ENCODE measurements at places on chromosomes 13 and 19.

DNA sequence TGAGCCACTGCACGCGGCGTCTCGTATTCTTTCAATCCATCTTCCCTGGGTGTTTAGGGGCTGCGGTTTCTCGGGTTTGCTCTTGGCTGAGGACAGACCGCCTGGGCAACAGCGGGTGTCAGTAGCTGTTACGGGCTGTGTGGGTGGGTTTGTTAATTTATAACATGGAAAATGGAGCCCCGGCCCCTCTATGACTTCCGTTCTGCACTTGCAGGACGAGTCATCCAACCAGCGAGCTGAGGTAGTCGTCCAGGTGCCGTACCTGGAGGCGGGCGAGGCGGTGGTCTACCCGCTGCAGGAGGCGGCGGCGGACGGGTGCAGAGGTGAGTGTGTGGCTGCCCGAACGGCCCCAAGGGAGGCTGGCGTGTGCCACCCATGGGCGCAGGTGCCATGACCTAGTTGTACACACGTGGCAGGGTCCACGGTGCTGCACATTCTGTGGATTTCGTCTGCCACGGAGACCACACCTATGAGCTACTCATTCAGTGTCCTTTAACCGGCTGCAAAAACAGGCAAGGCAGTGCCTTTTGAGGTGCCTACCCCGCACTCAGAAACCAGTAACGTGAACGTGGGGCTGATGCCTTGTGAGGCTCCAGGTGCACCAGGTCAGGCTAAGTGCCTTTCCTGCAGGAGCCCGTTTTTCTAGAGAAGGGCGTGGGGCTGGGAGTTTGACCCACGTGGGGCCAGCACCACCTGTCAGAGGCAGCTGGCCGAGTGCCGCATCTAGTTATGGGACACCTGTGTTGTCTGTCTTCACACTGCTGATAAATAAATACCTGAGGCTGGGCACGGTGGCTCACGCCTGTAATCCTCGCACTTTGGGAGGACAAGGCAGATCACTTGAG lies 10.9 kb downstream of the POLR2E start:
- no peak for DNase-seq

GRCh38 chr13:22589880-22590279 lies 590.9 kb upstream of the SGCG start:
- DNase-seq, result no peak

- no peak for DNase-seq
These were observed 428.2 kb upstream of the KLF12 start for GRCh38 chr13:74562381-74562780.

DNA sequence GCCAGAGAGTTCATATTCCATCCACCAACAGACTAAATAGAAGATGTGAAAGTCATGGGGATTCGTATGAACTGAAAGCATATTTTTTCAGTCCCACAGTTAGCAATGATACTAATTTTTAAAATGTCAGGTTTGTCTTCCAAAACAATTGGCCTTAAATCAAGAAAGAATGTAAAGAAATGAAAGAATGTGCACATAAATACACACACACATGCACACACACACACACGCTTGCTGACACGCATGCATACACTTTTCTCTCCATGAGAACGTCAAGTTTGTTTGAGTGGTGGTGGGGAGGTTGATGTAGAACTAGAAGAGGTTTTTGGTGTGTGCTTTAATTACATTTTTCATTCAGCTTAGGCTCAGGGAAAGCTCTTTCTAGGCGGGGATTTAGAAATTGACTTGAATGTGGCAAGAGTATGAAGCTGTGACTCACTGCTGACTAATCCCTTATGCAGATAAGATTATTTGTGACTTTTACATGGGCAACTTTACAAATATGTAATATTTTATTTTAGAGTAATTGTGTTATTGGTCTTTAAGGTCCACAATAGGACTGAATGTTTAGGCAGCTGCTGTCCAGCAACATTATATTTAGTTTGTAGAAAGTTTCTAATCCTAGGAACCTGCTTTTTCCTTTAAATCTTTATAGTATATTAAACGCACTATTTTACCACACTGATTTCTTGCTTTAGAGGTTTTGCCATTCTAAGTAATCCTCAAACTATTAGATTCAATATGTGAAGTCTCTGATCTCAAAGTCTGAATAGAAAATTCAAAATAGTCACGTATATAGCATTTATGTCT lies 18.8 kb downstream of the FLT1 start:
- no peak for DNase-seq

GRCh38 chr19:5448374-5448773 lies 6.8 kb upstream of the ZNRF4 start:
- no peak for DNase-seq

- DNase-seq, result no peak
These were observed 331.3 kb downstream of the UQCRFS1 start for GRCh38 chr19:28881616-28882015.

DNA sequence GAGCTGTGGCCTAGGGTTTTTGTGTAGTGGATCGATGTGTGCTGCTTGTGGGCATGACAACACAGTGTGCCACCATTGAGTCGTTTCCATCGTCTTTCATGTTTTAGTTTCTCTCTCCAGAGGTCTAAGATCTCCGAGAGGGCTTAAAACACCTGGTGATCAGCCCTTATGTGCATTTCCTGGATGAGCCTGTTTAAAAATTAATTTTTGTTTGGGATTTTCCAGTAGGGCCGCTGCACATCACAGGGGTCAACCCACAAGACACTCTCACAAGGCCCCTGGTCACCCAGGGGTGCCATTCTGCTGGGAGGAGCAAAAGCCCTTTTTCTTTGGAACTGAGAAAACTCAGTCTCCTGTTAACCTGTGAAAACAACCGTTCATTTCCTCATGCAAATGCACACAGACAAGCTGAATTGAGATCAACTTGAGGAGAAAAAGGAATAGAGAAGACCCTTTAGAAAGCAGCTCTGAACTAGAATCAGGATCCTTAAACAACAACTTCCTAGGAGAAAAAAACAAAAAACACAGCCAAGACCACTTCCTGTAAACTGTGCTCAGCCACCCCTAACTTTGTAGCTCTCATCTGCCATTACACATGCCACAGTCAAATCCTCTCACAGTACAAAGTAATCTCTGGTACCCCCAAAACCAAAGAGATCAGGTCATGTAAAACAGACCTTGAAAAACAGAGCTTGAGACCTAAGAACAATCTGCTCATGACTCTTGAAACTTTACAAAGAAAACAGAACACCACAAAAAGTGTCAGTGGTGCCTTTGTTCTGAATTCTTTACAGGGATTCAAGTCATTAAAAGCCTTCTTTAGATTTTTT lies 8.3 kb upstream of the MTRF1 start:
- peak; percentile 41 for DNase-seq

- DNase-seq, result no peak
These were observed 53.0 kb downstream of the ZAR1L start for GRCh38 chr13:32262165-32262564.

GRCh38 chr19:50008532-50008931 lies 16.6 kb downstream of the VRK3 start:
- DNase-seq, result no peak

- no peak for DNase-seq
These were observed 249.3 kb upstream of the HTR2A start for GRCh38 chr13:47146136-47146535.

DNA sequence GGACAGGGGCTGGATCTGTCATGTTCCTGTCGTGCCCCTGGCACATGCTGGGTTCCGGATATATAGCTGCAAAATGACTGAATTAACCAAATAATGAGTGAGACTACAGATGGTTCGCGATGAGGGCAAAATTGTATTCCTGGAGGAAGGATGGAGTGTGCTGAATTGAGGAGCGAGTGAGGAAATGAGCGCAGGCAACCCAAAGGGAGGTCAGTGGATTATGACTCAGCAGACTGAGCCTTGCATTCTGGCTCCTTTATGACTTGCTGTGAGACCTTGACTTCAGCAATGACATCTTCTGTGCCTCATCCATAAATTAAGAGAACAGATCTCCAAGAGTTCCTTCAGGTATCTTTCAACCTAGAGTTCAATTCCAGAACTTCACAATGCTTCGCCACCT lies 115.0 kb upstream of the CLDN10 start:
- DNase-seq, result no peak

DNA sequence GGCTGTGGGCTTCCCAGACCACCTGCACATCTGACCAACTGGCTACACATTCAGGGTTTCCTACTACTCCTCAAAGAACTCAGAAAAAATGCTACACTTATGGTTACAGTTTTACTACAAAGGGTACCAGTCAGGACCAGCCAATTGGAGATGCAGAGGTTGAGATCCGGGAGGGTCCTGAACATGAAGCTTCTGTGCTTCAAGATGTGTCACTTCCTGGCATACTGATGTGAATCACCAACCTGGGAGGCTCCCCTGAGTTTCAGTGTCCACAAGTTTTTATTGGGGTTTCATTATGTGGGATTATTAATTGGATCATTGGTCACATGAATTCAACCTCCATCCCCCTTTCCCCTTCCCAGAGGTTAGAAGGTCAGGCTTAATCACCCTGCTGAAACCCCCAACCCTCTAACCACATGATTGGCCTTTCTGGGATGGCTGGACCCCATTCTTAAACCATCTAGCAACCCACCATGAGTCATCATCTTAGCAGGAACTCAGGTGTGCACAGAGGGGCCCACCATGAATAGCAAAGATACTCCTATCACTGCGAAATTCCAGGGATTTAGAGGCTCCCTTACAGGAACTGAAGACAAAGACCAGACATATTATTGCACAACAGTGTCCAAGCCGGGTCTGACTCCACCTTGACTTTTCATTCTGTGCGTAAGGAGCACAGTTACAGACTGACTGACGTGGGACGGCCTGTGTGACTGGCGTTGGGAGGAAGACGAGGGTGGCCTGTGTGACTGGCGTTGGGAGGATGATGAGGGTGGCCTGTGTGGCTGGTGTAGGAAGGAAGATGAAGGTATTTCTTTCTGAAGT lies 90.7 kb downstream of the ATP8A2 start:
- DNase-seq, result no peak

DNA sequence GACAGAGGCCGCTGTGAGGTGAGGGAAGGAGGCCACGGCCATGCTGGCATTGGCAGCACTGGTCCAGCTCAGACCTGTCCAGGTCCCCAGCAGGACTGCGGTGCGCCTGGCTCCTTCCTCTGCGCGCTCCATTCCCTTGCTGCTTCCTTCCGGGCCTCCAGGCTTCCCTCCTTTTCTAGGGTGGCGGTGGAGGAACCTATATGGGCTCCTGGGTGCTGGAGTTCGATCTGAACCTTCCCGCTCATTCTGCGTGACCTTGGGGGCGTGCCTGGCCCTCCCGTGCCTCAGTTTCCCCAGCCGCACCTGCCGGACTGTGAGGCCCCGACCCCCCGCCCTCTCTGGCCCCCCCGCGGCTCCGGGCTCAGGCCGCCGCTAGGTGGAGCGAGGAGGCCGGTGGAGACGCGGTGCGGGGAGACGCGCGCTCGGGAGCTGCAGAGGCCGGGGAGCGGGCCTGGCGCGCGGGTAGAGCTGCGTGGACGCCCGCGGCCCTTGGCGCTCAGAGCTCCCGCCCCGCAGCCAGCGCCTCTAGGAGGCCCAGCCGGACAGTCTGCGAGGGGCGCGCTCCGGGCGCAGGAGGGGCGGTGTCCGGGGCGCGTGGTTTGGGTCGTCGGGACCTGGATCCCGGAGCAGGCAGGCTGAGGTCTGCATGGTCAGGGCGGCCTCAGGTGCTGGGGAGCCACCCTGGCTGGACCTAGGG lies 29.9 kb downstream of the EFNA2 start:
- peak; percentile 8 for DNase-seq

DNA sequence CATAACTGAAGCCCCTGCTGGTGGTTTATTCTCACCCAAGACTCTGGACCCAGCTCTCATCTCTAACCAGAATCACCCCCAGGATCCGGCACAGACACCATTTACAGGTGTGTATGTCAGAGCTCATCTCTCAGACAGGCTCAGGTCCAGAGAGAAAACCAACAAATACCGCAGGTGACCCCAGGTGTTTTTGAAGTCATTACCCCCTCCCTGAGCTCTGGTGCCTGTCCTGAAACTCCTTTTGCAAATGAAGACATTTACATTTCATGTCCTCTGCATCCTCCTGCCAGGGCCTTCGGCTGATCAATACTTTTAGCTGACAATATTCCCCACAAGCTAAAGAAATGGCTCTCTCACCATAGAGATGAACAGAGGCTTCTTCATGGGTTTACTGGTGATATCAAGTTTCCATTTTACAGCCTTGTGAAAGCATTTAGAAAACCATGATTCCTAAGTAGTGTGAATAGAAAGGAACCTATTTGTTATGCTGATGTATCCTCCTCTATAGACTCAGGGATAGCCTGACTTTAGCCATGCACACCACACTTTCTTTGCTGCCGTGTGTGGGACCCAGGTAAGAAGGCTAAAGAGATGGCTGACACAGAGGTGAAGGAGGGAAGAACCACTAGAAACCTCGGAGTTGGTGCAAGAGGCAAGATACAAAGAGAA lies 131.3 kb downstream of the KCTD15 start:
- DNase-seq, result no peak
